CD8-positive, alpha-beta memory T cell (primary cell): ENCODE measurements at places on chromosomes 13 and 19. TPM values are rescaled to one million over a fixed set of nuclear protein-coding genes. Genes with fewer than 3 reads are reported as not detected.

Gene FCAR
- not detected for total RNA-seq

- DNase-seq: no peak
Measured at GRCh38 chr19:38494379-38494778, 60.9 kb downstream of the RYR1 start.

- no peak for DNase-seq
Measured at GRCh38 chr19:55563261-55563690, 17.4 kb downstream of the ZNF579 start.

GRCh38 chr19:49150944-49151243 is 4.3 kb downstream of the HRC start:
- DNase-seq: no peak

GRCh38 chr13:40993987-40994386 is 25.1 kb downstream of the ELF1 start:
- no peak for DNase-seq

DNA sequence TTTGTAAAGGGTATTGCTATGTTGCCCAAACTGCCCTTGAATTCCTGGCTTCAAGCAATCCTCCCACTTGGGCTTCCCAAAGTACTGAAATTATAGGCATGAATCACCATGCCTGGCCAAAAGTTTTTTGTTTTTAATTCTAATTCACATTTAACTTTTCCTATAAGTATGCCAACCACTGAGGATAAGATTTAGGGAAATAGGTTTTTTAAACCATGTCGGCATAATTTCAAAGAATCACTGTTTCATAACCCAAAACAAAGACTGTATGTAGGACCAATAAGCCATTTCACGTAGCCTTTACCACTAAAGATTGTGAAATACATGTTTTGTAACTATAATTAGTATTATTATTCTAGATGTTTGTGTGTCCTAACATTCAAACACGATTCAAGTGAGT is 8.2 kb downstream of the ZDHHC20 start:
- DNase-seq: no peak
